Left hindlimb (tissue), 1 donor: ENCODE measurements at places on chromosomes 12 and 14.

DNA sequence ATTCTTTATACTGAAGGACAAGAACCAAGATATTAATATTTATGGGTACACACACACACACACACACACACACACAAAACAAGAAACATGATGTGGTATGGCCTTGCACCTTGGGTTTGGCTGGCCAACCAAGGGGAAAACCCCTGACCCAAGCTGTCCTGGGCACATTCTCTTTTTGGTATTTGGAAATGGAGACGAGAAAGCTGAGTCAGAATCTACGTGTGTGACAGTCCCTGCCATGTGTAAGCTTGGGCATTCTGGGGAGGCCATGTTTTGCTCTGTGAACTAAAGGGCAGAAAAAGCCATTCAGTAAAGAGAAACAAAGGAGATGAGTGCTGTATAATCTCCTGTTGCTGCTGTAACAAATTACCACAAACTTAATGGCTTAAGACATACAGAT is 35.6 kb downstream of the PTGER2 start:
- no peak for DNase-seq

GRCh38 chr14:81565441-81566290 is 32.0 kb upstream of the SEL1L start:
- no peak for DNase-seq

- DNase-seq: no peak
Observed at GRCh38 chr14:41873686-41874317, 267.1 kb downstream of the LRFN5 start.

- no peak for DNase-seq
Observed at GRCh38 chr12:75764091-75764841, 252.9 kb upstream of the KRR1 start.

- DNase-seq: no peak
Observed at GRCh38 chr14:97401714-97402113, 604.5 kb downstream of the VRK1 start.

- DNase-seq: peak; percentile 85
Observed at GRCh38 chr12:112121780-112122565, 3.4 kb upstream of the TRAFD1 start.

- DNase-seq: no peak
Observed at GRCh38 chr12:16454481-16454880, 107.0 kb downstream of the MGST1 start.

- DNase-seq: no peak
Observed at GRCh38 chr12:6277982-6278438, 32.5 kb upstream of the PLEKHG6 start.

- no peak for DNase-seq
Observed at GRCh38 chr12:115070313-115070712, 386.3 kb upstream of the TBX3 start.

GRCh38 chr14:74620497-74620921 is 8.5 kb upstream of the LTBP2 start:
- no peak for DNase-seq

- DNase-seq: no peak
Observed at GRCh38 chr12:52498946-52499345, 5.9 kb upstream of the KRT6A start.

- DNase-seq: no peak
Observed at GRCh38 chr12:89493670-89494302, 30.8 kb downstream of the GALNT4 start.

DNA sequence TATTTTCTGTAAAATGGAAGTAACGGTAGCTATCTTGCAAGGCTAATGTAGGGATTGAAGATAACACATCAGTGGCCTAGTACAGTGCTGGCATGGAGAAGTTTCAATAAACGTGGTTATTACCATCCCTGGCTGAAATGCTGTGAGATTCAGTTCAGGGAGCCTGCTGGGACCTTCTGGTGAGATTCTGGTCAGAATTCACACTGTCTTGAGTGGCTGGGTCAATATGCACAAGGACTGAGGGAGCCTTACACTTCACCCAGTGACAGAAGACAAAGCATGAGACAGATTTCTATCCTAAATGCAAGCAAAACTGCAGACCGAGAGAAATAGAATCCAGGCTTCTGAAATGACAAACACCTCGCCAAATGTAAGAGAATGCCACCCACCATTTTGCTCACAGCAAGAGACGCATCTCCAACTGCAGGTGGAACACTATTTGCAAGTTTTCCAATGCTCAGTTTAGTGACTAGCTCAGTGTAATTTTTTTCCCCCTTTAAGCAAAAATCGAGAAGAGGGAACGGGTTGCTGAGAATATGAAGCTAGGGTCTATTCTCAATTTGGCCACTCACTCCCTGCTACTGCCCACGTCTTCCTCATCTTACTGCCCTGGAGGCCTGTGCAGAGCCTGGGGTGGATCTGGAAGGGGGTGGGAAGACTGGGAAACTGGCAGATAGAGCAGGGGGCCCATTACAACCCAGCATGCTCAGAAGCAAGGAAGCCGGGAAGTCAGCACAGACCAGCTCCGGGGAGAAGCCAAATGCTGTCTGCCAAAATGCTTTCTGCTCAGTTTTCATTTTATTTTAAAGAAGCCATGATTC is 201.3 kb downstream of the TTC7B start:
- peak; percentile 71 for DNase-seq

GRCh38 chr12:66901138-66901932 is 222.5 kb upstream of the GRIP1 start:
- DNase-seq: no peak

- no peak for DNase-seq
Observed at GRCh38 chr12:24407884-24408283, 458.4 kb upstream of the SOX5 start.

GRCh38 chr14:23513818-23514643 is 37.5 kb downstream of the ZFHX2 start:
- no peak for DNase-seq

GRCh38 chr14:89702073-89702875 is 252.3 kb downstream of the EFCAB11 start:
- DNase-seq: peak; percentile 90

DNA sequence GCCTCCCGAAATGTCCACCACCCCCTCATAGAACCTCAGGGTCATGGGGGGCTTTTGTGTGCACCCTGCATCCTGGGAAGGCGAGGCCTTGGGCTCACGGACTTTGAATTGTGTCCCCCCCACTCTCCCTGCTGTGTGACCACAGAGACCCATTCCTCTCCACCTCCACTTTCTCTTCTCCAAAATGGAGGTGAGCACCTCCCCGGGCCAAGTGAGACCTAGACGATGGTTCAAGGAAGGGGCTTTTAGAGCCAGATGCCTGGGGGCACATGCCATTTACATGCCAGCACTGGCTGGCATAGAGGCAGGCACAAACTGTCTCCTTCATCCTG is 33.5 kb downstream of the CYP46A1 start:
- DNase-seq: no peak

- no peak for DNase-seq
Observed at GRCh38 chr14:81686512-81686911, 152.9 kb upstream of the SEL1L start.

GRCh38 chr12:67413577-67413976 is 144.4 kb downstream of the CAND1 start:
- no peak for DNase-seq

GRCh38 chr14:79660053-79660939 is 551.0 kb downstream of the DIO2 start:
- no peak for DNase-seq

- no peak for DNase-seq
Observed at GRCh38 chr12:42237853-42238239, 202 bp downstream of the YAF2 start.

GRCh38 chr12:2306735-2307134 is 253.9 kb downstream of the CACNA1C start:
- DNase-seq: no peak

GRCh38 chr12:52260361-52261207 is 13.9 kb upstream of the KRT86 start:
- DNase-seq: no peak

GRCh38 chr14:83255015-83255726 is 1721.5 kb upstream of the SEL1L start:
- DNase-seq: no peak

DNA sequence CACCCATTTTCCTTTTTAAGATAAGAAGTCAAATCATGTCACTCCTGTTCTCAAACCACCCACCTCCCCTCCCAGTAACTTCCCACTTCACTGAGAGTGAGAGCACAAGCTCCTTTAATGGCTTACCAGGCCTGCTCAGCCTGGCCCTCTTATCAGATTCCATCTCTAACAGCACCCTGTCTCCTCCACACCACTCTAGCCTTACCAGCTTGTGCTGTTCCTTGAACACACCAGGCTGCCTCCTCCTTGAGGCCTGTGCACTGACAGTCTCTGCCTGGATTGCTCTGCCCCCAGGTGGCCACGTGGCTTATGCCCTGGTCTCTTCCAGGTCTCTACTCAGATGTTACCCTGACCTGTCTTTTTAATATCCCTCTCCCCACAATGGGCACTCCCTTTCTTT is 40.1 kb upstream of the EVL start:
- DNase-seq: no peak

DNA sequence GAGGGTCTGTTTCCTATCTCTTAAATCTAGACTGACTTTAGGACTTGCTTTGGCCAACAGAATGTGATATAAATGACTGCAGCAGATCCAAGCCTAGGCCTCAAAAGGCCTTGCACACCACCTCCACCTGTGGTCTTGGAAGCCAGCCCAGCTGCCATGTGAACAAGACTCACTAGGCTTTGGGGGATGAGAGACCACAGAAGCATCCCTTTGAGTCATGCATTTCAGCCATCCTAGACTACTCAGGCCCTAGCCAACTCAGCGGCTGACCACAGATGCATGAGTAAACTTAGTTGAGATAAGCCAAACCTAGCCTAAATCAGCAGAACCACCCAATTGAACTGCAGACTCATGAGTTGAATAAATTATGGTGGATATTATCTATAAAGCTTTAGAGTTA is 87.7 kb downstream of the KCNH5 start:
- no peak for DNase-seq

GRCh38 chr12:131606218-131606901 is 104.5 kb upstream of the SFSWAP start:
- DNase-seq: no peak

GRCh38 chr14:71730471-71730870 is 201.8 kb upstream of the RGS6 start:
- no peak for DNase-seq

DNA sequence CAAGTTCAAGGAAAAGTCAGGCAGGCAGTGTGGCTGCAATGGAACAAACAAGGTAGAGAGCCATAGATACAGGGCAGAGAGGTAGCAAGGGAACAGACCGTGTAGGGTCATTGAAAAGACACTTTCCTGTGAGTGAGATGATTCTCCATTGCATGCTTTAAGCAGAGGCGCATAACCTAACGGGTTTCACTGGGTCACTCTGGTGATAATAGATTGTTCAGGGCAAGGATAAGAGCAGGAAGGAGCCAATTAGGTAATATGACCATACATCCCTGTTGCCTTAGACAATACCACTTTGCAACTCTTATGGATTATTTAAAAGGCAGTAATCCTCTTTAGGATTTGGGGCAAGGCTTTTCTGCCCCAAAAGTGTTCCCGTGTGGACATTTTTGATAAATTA is 214.1 kb downstream of the PTPRO start:
- DNase-seq: no peak

- DNase-seq: peak; percentile 81
Observed at GRCh38 chr12:3295646-3296408, 195.2 kb upstream of the PRMT8 start.

DNA sequence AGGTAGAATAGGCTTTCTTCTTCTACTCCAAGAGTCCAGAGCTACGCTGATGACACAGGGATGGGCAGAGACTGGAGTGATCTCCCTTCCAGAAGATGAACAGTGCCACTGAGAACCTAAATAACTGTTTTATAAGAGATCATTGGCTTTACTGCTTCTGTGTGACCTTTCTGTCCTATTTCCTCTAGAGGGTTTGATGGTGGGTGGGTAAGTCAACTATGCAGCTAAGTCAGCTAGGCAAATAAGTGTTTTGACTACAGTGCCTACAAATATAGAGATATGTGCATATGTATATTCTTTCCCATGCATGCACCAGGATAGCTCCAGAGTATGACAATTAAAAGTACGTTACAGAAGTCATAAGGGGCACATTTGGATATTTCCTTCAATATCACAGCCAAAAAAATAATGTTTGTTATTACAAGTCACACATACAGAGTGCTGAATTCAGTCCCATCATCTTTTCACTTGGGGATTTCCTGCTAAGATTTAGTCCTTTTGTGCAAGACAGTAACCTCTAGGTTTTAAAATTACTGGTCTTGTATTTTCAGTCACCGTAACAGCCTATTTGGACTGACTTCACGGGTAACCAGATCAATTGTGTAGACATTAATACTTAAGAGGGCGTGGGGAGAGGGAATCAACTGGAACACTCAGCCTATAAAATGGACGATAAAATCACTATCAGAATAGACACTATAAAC is 412.6 kb upstream of the SOX5 start:
- DNase-seq: no peak

- DNase-seq: no peak
Observed at GRCh38 chr14:73290279-73290678, 53.0 kb downstream of the PAPLN start.

DNA sequence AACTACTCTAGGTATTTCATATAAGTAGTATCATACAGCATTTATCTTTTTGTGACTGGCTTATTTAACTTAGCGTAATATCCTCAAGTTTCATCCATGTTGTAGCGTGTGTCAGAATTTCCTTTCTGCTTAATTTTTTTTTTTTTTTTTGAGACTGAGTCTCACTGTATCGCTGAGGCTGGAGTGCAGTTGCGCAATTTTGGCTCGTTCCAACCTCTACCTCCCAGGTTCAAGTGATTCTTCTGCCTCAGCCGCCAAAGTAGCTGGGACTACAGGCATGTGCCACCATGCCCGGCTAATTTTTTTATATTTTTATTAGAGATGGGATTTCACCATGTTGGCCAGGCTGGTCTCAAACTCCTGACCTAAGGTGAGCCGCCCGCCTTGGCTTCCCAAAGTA is 28.9 kb downstream of the PNMA1 start:
- DNase-seq: no peak
